ENCODE measurements at places on chromosomes 12 and 14. TPM values are rescaled to one million over a fixed set of nuclear protein-coding genes. Genes with fewer than 3 reads are reported as not detected.

The ADAMTS20 gene
- not detected for total RNA-seq

- no peaks in the 10 kb centered on the region for H3K36me3 ChIP-seq
- H3K4me1 ChIP-seq = no peaks in the 10 kb centered on the region
- no peak overlapping the region for H3K4me3 ChIP-seq
- no peak for DNase-seq
- no peaks in the 10 kb centered on the region for H3K27me3 ChIP-seq
Observed at GRCh38 chr12:53274445-53274844, 6.3 kb downstream of the ESPL1 start.

The NANOG gene
- total RNA-seq = 53.1 TPM

DNA sequence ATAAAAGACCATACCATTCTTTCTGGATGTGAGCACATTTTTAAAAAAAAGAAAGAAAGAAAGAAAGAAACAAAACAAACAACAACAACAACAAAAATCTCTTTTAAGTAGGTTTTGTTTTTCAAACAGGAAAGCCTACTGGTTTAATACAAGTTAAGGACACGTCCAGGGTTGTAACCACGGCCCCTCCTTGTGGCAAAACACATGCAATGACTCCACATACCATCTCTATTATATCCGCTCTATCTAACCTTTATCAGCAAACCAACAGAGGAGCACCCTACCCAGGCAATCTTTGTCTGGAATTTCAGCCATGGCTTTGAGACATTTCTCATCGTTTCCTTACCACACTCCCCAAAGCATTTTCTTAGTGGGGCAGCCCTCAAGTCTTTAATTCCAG is 360.5 kb upstream of the TMPO start:
- no peaks in the 10 kb centered on the region for H3K27me3 ChIP-seq
- no peaks in the 10 kb centered on the region for H3K4me1 ChIP-seq
- H3K27ac ChIP-seq = no peak overlapping the region
